ENCODE measurements at places on chromosomes 2 and 18.

DNA sequence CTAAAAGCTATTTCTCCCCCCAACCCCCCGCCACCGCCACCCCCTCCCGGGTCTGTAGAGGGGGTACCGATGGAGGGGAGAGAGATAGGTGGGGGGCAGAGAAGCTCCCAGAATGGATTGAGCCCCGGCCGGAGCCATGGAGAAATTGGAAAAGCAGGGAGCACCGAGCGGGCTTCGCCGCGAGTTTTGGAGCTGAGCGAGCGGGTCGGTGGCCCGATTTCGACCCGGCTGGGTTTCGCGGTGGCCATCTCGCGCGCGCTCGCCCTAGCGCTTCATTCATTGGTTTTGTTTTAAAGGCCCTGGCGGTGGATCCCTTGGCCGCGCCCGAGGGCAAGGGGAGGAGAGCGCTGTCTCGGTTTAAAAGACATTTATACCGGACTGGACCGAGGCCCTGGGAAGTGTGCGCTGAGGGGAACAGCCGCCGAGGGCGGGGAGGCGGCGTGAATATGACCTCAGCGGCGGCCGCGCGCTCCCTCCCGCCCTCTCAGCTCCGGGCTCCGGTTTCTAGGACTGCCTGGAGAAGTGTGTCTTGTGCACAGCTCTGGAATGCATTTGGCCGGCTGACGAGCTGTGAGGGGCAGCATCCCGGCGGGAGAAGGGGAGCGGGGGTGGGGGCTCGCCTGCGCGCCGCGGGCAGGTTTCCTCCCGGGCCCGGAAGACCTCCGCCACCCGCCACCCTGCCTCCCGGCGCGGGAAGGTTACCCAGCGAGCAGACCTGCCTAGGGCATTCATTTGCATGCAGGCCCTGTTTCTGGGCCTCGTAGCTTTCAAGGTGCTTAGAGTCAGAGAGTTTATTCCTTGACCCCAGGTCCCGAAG is 1.7 kb upstream of the SMAD7 start:
- peak; percentile 85 for DNase-seq

- DNase-seq: no peak
Observed at GRCh38 chr2:100113990-100114433, 28.4 kb downstream of the AFF3 start.

DNA sequence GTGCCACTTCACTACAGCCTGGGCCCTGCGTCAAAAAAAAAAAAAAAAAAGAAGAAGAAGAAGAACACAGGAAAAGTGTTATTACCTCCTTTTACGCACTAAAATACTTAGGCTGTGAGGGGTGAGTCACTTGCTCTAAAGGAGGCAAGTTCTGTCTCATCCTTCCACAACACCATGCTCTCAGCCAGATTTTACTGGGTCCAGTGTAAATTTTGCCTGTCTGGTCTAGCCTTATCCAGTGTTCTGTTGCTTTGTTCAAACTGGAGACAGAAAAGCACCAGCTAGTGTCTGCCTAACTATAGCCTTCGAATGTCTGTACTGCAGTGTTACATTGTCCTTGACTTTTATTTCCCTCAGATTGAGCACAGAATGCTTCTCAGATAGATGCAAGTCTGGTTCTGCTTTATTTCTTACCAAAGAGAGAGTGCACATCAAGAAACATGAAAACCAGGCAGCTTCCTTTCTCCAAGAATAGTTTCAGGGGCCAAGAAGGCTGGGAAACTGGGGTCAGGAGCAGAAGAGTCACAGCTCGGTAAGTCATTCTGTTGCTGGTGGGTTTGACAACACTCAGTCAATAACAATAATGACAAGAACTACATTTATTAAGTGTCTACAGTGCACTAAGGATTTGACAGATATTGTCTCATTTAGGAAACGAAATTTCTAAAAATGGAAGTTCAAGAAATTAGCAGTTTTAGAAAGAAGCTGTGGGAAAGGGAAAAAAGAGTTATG is 3.1 kb upstream of the MSGN1 start:
- no peak for DNase-seq

DNA sequence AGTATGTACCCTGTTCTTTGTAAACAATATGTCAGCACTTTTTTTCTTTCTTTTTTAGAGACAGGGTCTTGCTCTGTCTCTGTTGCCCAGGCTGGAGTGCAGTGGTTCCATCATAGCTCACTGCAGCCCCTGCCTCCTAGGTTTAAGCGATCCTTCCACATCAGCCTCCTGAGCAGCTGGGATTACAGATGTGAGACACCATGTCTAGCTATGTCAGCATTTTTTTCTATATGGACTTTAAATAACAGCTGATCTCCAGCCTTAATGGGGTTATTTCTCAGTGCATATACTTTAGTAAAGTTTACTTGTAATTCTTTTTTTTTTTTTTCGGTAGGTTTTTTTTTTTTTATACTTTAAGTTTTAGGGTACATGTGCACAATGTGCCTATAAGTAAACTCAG is 26.6 kb downstream of the ABCG5 start:
- DNase-seq: no peak

DNA sequence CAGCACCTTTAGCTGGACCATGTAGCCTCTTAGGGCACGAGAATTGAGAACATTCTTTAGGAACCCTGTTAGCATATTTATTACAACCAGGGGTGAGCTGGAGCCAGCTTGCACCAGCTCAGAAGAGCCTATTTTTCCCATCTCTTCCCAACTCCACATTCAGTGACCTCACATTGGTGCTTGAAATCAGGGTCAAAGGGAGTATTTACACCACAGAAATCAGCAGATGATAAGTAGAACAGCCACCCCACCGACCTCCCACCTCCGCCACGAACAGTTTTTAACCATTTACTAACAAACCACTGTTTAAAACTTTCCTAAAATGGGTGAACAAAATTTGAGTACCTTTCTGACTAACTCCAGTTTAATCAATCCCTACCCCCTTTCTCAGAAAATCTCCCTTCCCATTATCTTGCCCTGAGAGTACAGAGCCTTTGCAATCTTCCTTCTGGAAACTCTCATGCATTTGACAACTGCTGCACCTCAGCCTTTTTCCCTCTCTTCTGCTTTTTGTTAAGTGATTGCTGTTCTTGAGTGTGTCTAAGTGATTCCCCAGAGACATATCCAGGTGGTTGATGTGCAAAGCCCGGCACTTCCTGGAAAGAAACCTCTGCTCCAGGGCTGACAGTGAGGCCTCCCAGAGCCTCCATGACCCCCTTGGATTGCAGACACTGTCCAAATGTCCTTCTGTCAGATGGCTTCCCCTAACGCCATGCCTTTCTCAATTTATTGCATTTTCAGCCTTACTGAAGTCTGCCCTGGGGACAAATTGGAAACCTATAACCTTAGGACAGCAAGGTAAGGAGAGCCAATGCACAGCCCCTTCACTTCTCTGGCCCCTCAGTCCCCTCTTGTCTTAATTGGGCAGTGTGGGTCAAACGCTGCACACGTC is 389.5 kb upstream of the TNP1 start:
- DNase-seq: no peak

DNA sequence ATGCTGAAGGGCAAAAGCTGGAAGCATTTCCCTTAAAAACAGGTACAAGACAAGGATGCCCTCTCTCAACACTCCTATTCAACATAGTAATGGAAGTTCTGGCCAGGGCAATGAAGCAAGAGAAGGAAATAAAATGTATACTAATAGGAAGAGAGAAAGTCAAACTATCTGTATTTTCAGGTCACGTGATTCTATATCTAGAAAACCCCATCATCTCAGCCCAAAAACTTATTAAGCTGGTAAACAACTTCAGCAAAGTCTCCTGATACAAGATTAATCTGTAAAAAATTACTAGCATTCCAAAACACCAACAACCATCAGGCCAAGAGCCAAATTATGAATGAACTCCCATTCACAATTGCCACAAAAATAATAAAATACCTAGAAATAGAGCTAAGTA is 213.2 kb upstream of the CNTNAP5 start:
- DNase-seq: no peak

DNA sequence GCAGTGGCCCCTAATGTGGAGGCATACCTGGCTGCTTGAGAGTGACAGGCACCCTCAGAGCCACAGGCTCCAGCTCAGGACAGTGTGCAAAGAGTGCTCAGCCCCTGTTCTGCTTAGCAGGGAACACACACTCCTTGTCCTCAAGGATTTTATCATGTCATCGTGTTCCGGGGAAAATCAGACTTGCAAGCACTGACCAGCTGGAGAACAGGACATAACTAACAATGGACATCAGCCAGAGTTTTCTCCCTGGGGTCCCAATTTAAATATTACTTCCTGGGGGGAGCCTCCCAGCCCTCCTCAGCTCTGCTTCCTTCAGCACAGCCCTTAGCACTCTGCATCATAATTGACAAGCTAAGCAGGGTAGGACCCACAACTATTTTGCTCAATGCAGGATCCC is 175.4 kb upstream of the ACAA2 start:
- no peak for DNase-seq

- DNase-seq: peak; percentile 5
Observed at GRCh38 chr2:15677141-15677843, 85.6 kb downstream of the DDX1 start.

DNA sequence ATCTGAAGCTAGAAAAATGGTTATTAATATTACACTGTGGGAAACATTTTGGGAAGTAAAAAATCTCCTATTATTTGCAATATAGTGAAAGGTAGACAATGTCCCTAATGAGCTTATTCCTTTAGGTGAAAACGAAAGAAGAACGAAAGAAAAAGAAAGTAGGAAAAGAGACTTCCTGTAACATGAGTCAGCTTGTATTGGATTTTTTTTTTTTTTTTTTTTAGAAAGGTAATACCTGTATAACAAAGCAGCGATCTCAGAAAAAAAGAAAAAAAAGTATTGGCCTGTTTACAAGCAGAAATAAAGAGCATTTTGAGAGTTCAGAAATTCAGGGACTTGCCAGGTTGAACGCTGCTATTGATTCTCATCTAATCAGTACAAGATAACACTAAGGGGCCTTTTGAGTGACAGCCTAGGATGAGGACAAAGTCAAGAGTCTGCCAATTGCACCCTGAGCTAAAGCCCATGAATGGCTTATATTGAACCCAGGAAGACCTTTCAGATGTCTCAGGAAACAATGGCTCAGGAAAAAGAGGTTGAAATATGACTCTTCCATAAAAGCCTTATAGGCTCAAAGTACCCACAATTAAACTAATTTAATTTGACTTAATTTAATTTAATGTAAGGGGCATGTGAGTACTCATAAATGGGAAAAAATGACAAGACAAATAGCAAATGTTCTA is 615.6 kb upstream of the CDH2 start:
- DNase-seq: no peak

DNA sequence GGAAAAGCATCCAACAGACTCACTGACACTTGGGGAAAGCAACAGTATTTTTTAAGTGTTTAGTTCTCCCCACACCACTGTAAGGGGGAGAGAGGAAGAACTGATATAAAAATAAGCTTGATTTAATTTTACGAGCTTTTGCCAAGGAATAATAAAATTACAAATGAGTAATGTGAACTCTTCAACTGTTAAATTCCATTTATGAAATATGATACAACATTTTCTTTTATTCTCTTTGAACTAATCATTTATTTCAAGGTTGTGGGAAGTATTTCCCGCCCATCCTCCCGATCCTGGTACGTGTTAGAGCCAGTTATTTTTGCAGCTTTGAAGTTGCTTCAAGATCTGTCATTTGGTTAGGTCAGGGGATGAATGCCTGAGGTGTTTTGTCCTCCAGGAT is 35.2 kb downstream of the WDPCP start:
- no peak for DNase-seq

- DNase-seq: no peak
Observed at GRCh38 chr2:184187421-184187971, 410.8 kb upstream of the ZNF804A start.

GRCh38 chr2:75558136-75558535 is 2.6 kb downstream of the EVA1A start:
- no peak for DNase-seq

DNA sequence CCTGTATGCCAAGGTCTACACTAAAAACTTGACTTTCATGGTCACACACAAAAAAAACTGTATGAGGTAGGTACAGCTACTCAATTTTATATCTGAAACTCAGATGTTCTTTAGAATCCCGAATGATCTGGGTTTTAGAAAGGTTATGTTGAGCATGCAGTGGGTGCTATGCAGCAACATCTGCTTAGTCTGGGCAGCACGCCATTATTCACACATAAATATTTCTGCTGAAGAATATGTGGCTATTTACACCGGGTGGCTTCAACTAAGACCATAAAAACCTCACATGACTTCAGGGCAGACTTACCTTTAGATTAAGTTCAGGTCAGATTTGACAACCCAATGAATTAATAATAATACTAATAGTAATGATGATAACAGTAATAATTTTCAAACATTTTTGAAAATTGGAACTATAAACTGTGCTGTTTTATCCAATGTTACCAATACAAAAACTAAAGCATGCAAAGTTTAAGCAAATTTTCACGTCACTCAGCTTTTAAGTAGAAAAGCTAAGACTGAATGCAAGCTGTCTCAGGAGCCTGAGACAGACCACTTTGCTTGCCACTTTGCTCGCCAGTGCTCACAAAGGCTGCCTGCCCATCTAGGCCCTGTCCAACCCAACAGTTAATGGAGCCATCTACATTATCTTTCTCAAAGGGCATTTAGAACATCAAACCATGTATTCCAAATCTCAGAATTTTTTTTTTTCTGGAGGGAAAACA is 292.0 kb downstream of the CNTNAP5 start:
- DNase-seq: no peak

DNA sequence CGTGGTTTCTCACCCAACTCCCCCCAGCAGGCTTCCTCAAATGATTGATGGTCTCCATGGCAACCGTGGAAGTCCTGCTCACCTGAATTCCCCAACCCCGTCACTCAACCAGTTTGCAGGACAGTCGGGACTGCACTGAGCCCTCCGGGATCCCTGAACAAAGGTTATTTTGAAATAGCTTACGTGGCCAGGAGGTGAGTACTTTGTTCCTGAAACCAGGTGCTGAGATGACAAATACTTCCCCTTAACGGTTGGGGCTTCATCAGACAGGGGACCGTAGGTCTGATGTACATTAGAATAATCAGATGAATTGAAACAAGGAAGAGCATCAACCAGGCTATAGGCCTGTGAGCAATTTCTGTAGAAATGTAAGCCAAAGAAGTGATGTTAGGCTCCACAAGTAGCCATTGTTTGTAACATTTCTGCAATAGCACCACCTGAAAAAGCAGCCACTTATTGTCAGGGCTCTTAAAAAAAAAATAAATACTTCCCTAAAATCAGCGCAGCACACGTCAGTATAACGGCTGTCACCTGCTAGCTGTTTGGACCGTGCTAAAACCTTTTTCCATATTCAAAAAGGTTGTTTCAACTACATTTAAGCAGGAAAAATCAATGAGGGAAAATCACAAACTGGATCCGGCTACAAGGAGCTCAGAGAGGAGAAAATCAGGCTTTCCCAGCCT is 206.4 kb upstream of the ID2 start:
- no peak for DNase-seq

- no peak for DNase-seq
Observed at GRCh38 chr2:238425505-238425978, 1.2 kb upstream of the ASB1 start.
